Activated naive CD8-positive, alpha-beta T cell treated with anti-CD3 and anti-CD28 coated beads, Interleukin-2, amount 10 ng/mL, durations not matched to agents 7 days and 5 days (primary cell): ENCODE measurements at places on chromosomes 4 and X.

- H3K4me1 ChIP-seq = no peaks in the 10 kb centered on the region
- DNase-seq = no peak
- H3K27me3 ChIP-seq = no peaks in the 10 kb centered on the region
- H3K36me3 ChIP-seq = no peaks in the 10 kb centered on the region
- no peak overlapping the region for H3K4me3 ChIP-seq
Observed at GRCh38 chr4:186307916-186308315, 41.9 kb downstream of the F11 start.

DNA sequence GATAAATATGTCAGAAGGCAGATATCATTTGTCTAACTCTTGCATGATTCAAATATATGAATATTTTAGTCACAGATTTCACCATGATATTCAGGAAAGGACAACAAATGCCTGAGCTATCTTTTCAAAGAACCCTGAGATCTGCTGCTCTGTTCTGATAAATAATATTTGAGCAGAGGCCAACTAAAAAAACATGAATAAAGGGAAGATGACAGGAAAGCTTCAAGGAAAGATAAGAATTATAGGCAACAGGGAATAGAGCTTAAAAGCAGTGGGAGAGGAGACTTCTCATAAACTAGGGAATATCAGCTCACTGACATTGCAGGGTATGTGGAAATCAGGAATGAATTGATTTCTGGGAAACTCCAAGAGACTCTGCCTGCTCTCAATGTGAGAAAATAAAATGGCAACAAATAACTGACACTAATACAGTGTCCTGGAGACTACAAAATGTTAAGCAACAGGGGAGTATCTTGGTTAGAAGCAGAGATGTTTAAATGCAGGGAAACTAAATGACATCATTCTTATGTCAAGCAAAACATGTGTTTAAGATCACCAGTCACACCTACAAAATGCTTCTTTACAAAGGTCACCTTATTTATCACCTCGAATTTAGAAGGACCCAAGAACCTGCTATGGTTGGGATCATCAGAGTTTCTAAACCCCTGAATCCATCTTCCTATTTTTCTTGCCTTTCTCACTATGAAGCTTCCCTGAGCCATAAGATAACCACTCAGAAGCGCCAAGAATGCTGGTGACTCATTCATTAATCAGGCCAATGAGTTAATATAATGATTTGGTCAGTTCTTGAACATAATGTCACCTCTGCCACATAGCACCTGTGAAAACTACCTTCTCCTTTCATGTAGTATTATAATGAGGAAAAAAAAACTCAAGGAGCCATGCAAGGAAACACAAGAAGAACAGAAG lies 78.1 kb downstream of the NDST3 start:
- H3K36me3 ChIP-seq = no peaks in the 10 kb centered on the region
- H3K4me3 ChIP-seq = no peak overlapping the region
- H3K4me1 ChIP-seq = peaks cover 11% of the 10 kb centered on the region
- H3K27ac ChIP-seq = no peak overlapping the region
- H3K27me3 ChIP-seq = peaks cover 4% of the 10 kb centered on the region

- no peak overlapping the region for H3K4me3 ChIP-seq
- H3K36me3 ChIP-seq = no peaks in the 10 kb centered on the region
- peaks cover 8% of the 10 kb centered on the region for H3K27me3 ChIP-seq
- DNase-seq = no peak
Observed at GRCh38 chr4:17356926-17357325, 155.0 kb downstream of the QDPR start.

- no peak overlapping the region for H3K4me3 ChIP-seq
- no peaks in the 10 kb centered on the region for H3K27me3 ChIP-seq
- H3K36me3 ChIP-seq = no peaks in the 10 kb centered on the region
Observed at GRCh38 chr4:43452948-43453347, 560.4 kb downstream of the GRXCR1 start.

GRCh38 chr4:121255986-121256750 lies 92.0 kb upstream of the TNIP3 start:
- H3K36me3 ChIP-seq = peaks cover 5% of the 10 kb centered on the region
- H3K4me3 ChIP-seq = peak overlapping the region; percentile 68
- no peaks in the 10 kb centered on the region for H3K27me3 ChIP-seq
- peaks cover 38% of the 10 kb centered on the region for H3K4me1 ChIP-seq
- H3K27ac ChIP-seq = peak overlapping the region; percentile 86

GRCh38 chrX:56746996-56747395 lies 18.0 kb downstream of the NBDY start:
- no peaks in the 10 kb centered on the region for H3K27me3 ChIP-seq
- peaks cover 9% of the 10 kb centered on the region for H3K4me1 ChIP-seq
- peaks cover 38% of the 10 kb centered on the region for H3K36me3 ChIP-seq
- H3K27ac ChIP-seq = no peak overlapping the region
- no peak overlapping the region for H3K4me3 ChIP-seq
- no peak for DNase-seq

DNA sequence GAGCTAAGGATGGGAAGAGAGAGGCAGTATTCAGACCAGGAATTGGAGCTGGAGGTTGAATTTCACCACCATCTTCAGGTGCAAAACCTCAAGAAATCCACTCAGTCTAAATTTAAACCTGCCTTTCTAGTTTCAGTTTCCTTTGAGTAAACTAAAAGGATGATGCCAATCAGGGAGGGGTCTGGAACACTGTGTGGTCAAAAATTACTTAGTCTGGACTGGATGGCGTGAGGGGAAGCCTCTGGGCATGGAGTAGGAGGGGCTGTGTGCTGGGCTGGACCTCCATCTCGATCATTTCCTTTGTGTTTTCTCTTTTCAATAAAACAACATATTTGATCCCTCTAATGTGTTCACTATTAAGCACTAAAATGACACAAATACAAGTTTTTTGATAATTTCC lies 120.1 kb downstream of the GC start:
- no peak for DNase-seq
- H3K27ac ChIP-seq = no peak overlapping the region
- H3K36me3 ChIP-seq = peaks cover 1% of the 10 kb centered on the region
- peaks cover 2% of the 10 kb centered on the region for H3K4me1 ChIP-seq
- peaks cover 6% of the 10 kb centered on the region for H3K27me3 ChIP-seq

GRCh38 chr4:15353207-15353606 lies 74.6 kb upstream of the C1QTNF7 start:
- H3K4me1 ChIP-seq = peaks cover 8% of the 10 kb centered on the region
- no peak overlapping the region for H3K4me3 ChIP-seq
- H3K27me3 ChIP-seq = peaks cover 6% of the 10 kb centered on the region
- H3K36me3 ChIP-seq = no peaks in the 10 kb centered on the region
- no peak for DNase-seq

GRCh38 chrX:119604766-119605463 lies 1.3 kb downstream of the NKRF start:
- peak overlapping the region; percentile 99 for H3K4me3 ChIP-seq
- no peaks in the 10 kb centered on the region for H3K36me3 ChIP-seq
- peaks cover 21% of the 10 kb centered on the region for H3K4me1 ChIP-seq
